ENCODE measurements at places on chromosomes 1 and 21.
A peak's percentile ranks its signal among the peaks of the same experiment; 100 is the strongest.

- H3K4me1 ChIP-seq, result peaks cover 21% of the 10 kb centered on the region
- peaks cover 12% of the 10 kb centered on the region for H3K27me3 ChIP-seq
- H3K36me3 ChIP-seq, result no peaks in the 10 kb centered on the region
- no peak overlapping the region for H3K27ac ChIP-seq
- DNase-seq, result peak; percentile 87
Measured at GRCh38 chr1:152052606-152053005, 15.8 kb upstream of the S100A11 start.

DNA sequence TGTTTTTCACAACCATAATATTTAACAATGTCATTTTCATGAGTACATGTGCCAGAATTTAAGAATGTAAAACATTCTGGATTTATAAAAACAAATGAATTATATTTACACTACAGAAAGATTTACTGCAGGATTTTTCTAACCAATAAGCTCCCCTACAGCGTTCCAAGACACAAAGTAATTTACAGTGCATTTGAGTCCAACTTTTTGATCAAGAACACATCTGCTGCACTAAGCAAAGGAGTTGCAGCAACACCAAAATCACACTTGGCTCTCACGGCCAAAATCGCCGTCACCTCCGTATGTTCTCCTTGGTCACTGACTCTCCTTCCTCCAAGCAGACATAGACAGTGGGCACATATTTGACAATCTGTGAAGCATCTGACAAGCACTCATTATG, 7.7 kb downstream of the VPS26C start:
- no peak overlapping the region for H3K4me3 ChIP-seq
- H3K27me3 ChIP-seq, result peaks cover 2% of the 10 kb centered on the region
- H3K27ac ChIP-seq, result peak overlapping the region; percentile 23
- H3K4me1 ChIP-seq, result peaks cover 44% of the 10 kb centered on the region

- DNase-seq, result no peak
- H3K4me1 ChIP-seq, result no peaks in the 10 kb centered on the region
- H3K27me3 ChIP-seq, result no peaks in the 10 kb centered on the region
- H3K27ac ChIP-seq, result no peak overlapping the region
- H3K36me3 ChIP-seq, result no peaks in the 10 kb centered on the region
- no peak overlapping the region for H3K4me3 ChIP-seq
Measured at GRCh38 chr1:188782220-188782841, 1695.3 kb downstream of the BRINP3 start.

DNA sequence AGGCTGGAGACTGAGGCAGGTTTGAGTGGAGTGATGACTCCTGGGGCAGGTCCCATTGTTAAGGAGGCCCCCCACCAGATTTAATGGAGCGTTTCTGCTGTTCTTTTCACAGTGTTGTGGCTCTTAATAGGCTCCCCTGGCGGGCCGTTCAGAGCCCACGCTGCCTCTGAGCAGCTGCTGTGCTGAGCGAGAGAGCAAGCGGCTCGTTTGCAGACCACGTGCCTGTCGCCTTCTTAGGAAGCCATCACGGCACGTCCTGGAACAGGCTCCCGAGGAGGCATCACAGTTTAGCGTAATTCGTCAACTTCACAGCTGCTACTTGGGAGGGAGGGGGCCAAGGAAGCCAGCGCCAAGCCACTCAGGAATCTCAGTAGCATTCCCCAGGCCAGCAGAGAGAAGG, 70.5 kb upstream of the CTTNBP2NL start:
- H3K27me3 ChIP-seq, result peaks cover 17% of the 10 kb centered on the region
- no peak overlapping the region for H3K4me3 ChIP-seq
- H3K36me3 ChIP-seq, result no peaks in the 10 kb centered on the region
- H3K27ac ChIP-seq, result no peak overlapping the region

DNA sequence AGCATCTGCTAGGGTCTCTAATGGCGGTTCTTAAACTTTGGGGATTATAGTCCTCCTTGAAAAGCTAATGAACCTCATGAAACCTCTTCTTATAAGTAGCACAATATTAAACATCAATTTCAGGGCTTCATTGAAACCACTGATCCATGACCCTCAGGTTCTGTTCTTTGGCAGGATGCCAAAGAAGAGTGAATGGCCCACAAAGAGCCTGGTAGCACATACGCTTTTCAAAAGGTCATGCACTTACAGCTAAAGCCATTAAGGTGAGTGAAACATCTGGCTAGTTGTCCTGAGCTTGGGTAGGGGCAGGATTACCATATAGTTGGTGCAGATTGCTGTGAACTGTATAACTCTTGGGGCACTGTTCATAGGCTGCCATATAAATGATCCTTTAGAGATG, 42.3 kb downstream of the MDM4 start:
- H3K4me1 ChIP-seq, result peaks cover 38% of the 10 kb centered on the region
- no peak overlapping the region for H3K27ac ChIP-seq
- no peak for DNase-seq
- peaks cover 35% of the 10 kb centered on the region for H3K36me3 ChIP-seq
- no peak overlapping the region for H3K4me3 ChIP-seq

DNA sequence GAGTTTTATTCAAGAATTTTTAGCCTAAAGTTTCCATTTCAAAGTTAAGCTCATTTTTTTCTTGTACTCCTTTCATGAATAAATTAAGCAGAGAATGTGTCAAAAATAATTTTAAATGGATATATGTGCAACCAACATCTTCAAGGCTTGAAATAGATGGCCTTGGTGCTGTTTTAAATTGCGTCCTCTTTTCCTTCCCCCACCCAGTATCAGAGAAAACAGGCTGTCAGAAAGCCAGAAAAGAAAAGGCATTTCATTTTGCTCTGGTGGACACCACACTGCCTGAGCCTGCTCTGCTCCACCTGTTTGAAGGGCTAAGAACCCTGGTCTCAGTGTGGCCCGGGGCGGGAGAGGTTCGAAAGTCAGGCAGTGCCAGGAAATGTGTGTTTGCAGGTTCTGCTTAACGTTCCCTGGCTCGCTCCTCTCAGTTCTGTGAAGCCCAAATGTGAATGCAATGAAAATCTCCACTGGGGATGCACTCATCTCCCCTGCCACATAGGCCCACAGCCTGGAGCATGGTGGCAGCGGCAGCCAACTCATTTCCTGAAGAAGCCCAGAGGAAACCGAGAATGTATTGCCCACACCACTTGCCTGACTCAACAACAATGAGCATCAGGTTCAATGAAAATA, 134.4 kb downstream of the SDCCAG8 start:
- no peaks in the 10 kb centered on the region for H3K36me3 ChIP-seq
- H3K4me1 ChIP-seq, result peaks cover 5% of the 10 kb centered on the region
- no peaks in the 10 kb centered on the region for H3K27me3 ChIP-seq
- H3K4me3 ChIP-seq, result no peak overlapping the region
- H3K27ac ChIP-seq, result no peak overlapping the region
- no peak for DNase-seq

GRCh38 chr21:44530903-44531605, 8.9 kb downstream of the KRTAP10-1 start:
- no peaks in the 10 kb centered on the region for H3K4me1 ChIP-seq
- H3K27ac ChIP-seq, result no peak overlapping the region
- DNase-seq, result no peak
- H3K27me3 ChIP-seq, result peaks cover 2% of the 10 kb centered on the region
- H3K36me3 ChIP-seq, result no peaks in the 10 kb centered on the region

- no peaks in the 10 kb centered on the region for H3K4me1 ChIP-seq
- no peaks in the 10 kb centered on the region for H3K36me3 ChIP-seq
- H3K4me3 ChIP-seq, result no peak overlapping the region
- no peak for DNase-seq
- no peak overlapping the region for H3K27ac ChIP-seq
Measured at GRCh38 chr1:5770981-5771765, 221.1 kb downstream of the NPHP4 start.

DNA sequence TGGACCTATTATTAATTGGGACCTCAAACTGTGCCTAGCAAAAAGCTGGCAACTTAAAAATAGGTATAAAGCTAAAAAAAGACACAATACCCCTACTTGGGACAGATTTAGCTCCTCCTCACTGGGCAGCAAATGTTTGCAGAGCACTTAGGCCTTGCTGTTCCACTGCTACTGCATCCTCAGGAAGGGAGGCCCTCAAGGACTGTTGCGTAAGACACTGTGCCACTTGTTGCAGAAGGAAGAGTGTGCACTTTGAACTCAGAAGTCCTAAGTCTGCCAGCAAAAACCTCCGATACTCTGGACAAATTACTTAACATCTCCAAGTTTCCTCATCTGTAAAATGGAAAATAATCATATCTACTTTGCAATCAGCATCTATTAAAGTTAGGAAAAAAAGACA, 322.9 kb downstream of the BARHL2 start:
- H3K27ac ChIP-seq, result no peak overlapping the region
- H3K4me3 ChIP-seq, result no peak overlapping the region
- H3K36me3 ChIP-seq, result no peaks in the 10 kb centered on the region
- DNase-seq, result no peak

- H3K27ac ChIP-seq, result peak overlapping the region; percentile 63
- H3K4me1 ChIP-seq, result peaks cover 33% of the 10 kb centered on the region
- no peaks in the 10 kb centered on the region for H3K27me3 ChIP-seq
- no peak overlapping the region for H3K4me3 ChIP-seq
Measured at GRCh38 chr21:34553151-34553952, 41.3 kb upstream of the KCNE1 start.

DNA sequence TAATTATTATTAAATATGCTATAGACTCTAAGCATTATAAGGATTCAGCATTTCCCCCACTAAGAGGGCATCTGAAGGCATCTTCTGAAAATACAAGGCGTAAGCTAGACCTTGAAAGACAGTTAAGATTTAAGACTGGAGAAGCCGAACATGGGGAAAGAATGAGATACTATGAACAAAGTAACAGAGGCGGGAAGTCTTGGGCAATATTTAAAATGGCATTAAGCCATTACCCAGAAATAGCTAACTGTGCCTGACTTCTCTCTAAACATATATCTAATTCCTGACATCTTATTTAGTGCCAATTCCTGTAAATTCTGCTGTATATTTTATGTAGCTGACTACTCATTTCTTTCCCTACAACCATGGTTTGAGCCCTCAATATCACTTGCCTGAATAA, 20.9 kb downstream of the DPH5 start:
- H3K27ac ChIP-seq, result no peak overlapping the region
- DNase-seq, result no peak
- H3K4me3 ChIP-seq, result no peak overlapping the region
- no peaks in the 10 kb centered on the region for H3K27me3 ChIP-seq
- peaks cover 56% of the 10 kb centered on the region for H3K4me1 ChIP-seq
- H3K36me3 ChIP-seq, result peaks cover 63% of the 10 kb centered on the region

- DNase-seq, result no peak
- no peak overlapping the region for H3K4me3 ChIP-seq
- H3K36me3 ChIP-seq, result peaks cover 87% of the 10 kb centered on the region
- H3K4me1 ChIP-seq, result no peaks in the 10 kb centered on the region
- H3K27ac ChIP-seq, result no peak overlapping the region
Measured at GRCh38 chr1:19153169-19153568, 56.9 kb downstream of the UBR4 start.
